ENCODE measurements at places on chromosomes 7 and 10.

- DNase-seq: no peak
Measured at GRCh38 chr10:71933651-71934050, 30.5 kb upstream of the CHST3 start.

GRCh38 chr10:86349474-86349873, 17.1 kb downstream of the GRID1 start:
- no peak for DNase-seq

- no peak for DNase-seq
Measured at GRCh38 chr10:129102906-129103693, 363.9 kb upstream of the MGMT start.

GRCh38 chr10:88541116-88541626, 41.9 kb downstream of the RNLS start:
- no peak for DNase-seq

All from NCI-H187 (cell line).